ENCODE measurements at places on chromosomes 2 and 18. TPM values are rescaled to one million over a fixed set of nuclear protein-coding genes. Genes with fewer than 3 reads are reported as not detected.

PHOSPHO2 gene
- total RNA-seq, result 8.1 TPM

ASPRV1 gene
- total RNA-seq, result 1.9 TPM

REG3G gene
- not detected for total RNA-seq

IL18RAP gene
- total RNA-seq, result 2.2 TPM

TMEM198 gene
- 0.51 TPM for total RNA-seq

DGKD gene
- total RNA-seq, result 61.4 TPM

ZNF512 gene
- 59.5 TPM for total RNA-seq

OTX1 gene
- not detected for total RNA-seq

LIPG gene
- not detected for total RNA-seq

ARID5A gene
- total RNA-seq, result 182 TPM

RNF144A gene
- total RNA-seq, result 74.4 TPM

GRCh38 chr2:39667886-39668276 lies 2.2 kb downstream of the TMEM178A start:
- H3K4me1 ChIP-seq, result no peaks in the 10 kb centered on the region
- no peak overlapping the region for H3K4me3 ChIP-seq
- no peak overlapping the region for H3K27ac ChIP-seq

- H3K4me1 ChIP-seq, result no peaks in the 10 kb centered on the region
- H3K27me3 ChIP-seq, result no peaks in the 10 kb centered on the region
- DNase-seq, result peak; percentile 26
- no peaks in the 10 kb centered on the region for H3K36me3 ChIP-seq
- no peak overlapping the region for H3K27ac ChIP-seq
- no peak overlapping the region for H3K4me3 ChIP-seq
Measured at GRCh38 chr2:129936334-129936934, 43.0 kb upstream of the RAB6C start.

- no peak overlapping the region for H3K27ac ChIP-seq
- H3K4me3 ChIP-seq, result no peak overlapping the region
- no peaks in the 10 kb centered on the region for H3K4me1 ChIP-seq
- no peaks in the 10 kb centered on the region for H3K36me3 ChIP-seq
- DNase-seq, result no peak
Measured at GRCh38 chr2:23850564-23851256, 76.2 kb downstream of the ATAD2B start.

GRCh38 chr2:45131587-45131986 lies 122.3 kb upstream of the SIX2 start:
- DNase-seq, result no peak
- H3K27me3 ChIP-seq, result no peaks in the 10 kb centered on the region
- no peak overlapping the region for H3K27ac ChIP-seq
- H3K4me1 ChIP-seq, result no peaks in the 10 kb centered on the region
- no peaks in the 10 kb centered on the region for H3K36me3 ChIP-seq
- no peak overlapping the region for H3K4me3 ChIP-seq

DNA sequence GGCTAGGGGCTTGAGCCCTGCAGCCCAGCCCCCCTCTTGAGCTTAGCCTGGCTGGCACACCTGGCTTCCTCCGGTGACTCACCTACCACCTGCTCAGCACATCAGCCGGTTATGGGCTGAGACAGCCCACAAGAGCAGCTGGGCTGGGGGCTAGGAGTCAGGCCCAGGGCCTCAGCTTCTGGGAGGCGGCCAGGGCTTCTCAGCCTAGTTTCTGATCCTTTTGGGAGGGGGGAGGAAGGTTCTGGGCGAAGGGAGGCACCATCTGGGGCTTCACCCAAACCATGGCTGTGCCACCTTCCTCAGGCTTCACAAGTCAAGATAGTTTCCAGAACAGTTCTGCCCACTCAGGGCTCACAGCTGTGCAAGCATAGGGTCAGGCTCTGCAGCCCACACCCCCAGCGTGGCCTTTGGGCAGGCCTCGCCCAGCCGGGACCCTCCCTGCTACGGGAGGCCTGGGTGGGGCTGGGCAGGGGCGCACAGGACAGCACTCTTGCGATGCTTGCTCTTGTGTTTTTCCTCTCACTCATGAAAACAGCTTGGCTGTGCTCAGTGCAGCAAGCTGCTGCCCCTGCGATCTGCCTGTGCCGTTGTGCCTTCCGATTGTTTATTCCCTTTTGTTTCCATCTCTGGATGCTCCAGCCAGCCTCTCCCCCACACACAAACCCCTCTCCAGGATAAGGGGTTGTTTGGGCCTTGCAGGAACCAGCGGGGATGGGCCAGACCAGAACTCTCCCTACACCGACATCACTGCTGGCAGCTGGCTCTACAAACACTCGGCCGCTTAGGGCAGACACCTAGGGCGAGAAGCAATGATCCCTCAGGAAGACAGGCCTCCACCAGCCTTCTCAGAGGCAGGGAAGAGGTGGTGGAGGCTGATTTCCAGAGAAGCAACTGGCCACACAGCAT lies 26.1 kb upstream of the SEMA4C start:
- H3K27ac ChIP-seq, result no peak overlapping the region
- no peak for DNase-seq
- H3K27me3 ChIP-seq, result no peaks in the 10 kb centered on the region
- H3K4me3 ChIP-seq, result no peak overlapping the region

DNA sequence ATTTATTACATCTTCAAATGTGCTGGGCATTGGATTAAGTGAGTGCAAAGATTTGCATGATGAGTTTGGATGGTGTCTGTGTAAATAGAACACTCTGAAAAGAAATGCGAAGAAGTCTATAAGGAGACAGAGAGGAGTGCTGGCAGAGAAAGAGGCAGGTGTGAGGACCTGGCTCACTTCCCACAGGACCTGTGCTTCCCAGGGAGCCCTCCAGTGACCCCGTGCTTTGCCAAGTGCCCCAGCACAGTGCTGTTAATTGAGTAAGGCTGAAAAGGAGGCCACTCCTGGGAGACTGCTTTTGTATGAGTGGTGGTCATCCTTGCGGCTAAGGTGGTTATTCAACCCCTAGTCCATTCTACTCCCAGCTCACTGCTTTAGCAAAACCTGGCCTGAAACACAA lies 230.8 kb downstream of the OSR1 start:
- H3K4me1 ChIP-seq, result no peaks in the 10 kb centered on the region
- no peak overlapping the region for H3K27ac ChIP-seq
- DNase-seq, result no peak

DNA sequence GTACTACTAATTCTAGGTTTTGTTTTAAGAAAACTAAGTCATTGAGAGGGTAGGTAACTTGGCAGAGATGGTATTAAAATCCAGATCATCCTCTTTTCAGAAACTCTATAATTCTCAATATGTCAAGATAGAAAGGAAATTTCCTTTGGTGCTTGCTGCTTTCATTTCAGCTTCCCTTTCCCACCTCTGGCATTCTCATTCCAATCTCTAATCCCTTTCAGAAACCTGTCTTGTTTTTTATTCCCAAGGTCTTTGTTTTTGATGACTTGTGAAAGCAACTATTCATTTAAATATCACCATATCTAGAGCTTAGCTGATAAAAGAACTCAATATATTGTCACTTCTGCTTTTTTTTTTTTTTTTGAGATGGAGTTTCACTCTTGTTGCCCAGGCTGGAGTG lies 242.8 kb upstream of the LRRTM1 start:
- no peak overlapping the region for H3K27ac ChIP-seq
- DNase-seq, result no peak
- no peaks in the 10 kb centered on the region for H3K4me1 ChIP-seq
- no peak overlapping the region for H3K4me3 ChIP-seq

GRCh38 chr18:59400407-59400806 lies 41.3 kb upstream of the LMAN1 start:
- no peaks in the 10 kb centered on the region for H3K36me3 ChIP-seq
- no peak overlapping the region for H3K4me3 ChIP-seq
- H3K27me3 ChIP-seq, result no peaks in the 10 kb centered on the region
- DNase-seq, result no peak

- H3K36me3 ChIP-seq, result no peaks in the 10 kb centered on the region
- H3K4me3 ChIP-seq, result no peak overlapping the region
- H3K27me3 ChIP-seq, result no peaks in the 10 kb centered on the region
- H3K27ac ChIP-seq, result no peak overlapping the region
Measured at GRCh38 chr2:8168022-8168717, 513.7 kb upstream of the ID2 start.

DNA sequence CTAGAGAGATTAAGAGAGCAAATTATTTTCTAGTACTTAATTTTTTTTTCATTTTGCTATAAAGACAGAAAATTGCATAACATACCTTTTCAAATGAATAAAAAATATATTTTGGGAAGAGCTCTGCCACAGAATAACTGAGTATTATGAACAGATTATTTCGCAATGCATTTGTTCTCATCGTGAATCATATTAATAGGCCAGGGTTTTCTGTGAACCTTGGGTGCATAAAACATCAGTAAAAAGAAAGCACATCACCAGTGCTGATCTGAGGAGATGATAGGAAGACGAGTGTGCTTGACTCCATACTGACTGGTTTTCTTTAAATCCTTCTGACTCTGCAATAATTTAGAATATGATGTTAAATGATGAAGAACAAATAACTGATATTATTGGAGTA lies 409.1 kb downstream of the CPS1 start:
- no peak overlapping the region for H3K4me3 ChIP-seq
- H3K27ac ChIP-seq, result no peak overlapping the region
- no peaks in the 10 kb centered on the region for H3K4me1 ChIP-seq

DNA sequence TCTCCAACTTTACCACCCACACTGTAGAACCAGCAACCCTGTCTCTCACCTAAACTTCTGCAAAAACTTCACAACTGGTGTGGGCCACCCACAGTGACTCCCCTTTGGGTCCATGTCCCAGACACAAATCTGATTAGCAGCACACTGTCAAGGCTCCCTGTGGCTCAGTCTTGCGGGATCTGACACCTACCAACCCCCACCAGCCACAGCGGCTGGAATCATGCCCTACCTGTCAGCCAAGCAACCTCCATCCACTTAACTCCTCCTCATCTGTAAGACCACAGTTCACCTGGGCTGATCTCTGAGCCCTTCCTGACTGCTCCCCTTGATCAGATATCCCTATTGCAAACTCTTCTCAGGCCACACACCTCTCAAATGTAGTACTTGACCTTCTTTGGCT lies 14.6 kb downstream of the TCF4 start:
- H3K27me3 ChIP-seq, result no peaks in the 10 kb centered on the region
- DNase-seq, result no peak
- H3K4me1 ChIP-seq, result no peaks in the 10 kb centered on the region
- no peaks in the 10 kb centered on the region for H3K36me3 ChIP-seq

DNA sequence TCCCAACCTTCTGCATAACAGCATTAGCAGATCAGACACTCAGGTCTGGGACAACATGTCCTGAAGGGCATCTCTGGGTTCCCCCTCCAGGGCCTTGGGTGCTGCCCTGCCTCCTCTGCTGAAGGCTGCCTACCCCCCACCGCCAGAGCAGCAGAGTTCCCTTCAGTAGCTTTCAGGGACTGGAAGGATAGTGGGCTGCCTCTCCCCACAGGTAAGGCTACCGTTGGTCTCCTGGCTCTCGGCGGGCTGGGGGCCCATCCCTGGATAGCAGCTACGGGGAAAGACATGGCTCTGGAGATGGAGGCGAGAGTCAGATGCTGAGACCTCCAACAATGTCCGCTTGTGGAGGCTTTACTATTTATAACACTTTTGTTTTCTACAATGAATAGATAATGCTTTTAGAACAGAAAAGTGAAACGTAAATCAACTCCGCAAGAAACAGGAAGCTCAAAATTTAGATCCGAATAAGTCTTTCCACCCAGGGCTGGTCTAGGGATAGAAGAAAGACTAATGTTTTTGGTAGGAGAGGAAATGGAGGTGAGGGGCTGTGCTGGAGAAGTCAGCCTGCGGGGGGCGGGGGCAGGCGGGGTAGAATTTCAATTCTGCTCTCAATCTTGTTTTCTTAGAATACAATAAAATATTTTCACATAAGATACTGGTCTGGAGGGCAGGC lies 58.4 kb downstream of the ARL4C start:
- H3K27me3 ChIP-seq, result no peaks in the 10 kb centered on the region
- no peaks in the 10 kb centered on the region for H3K36me3 ChIP-seq
- peak overlapping the region; percentile 46 for H3K4me3 ChIP-seq
- H3K27ac ChIP-seq, result peak overlapping the region; percentile 75

GRCh38 chr2:3287896-3288295 lies 89.7 kb downstream of the EIPR1 start:
- H3K27me3 ChIP-seq, result no peaks in the 10 kb centered on the region
- no peak for DNase-seq
- no peaks in the 10 kb centered on the region for H3K36me3 ChIP-seq
- no peak overlapping the region for H3K27ac ChIP-seq
- H3K4me3 ChIP-seq, result no peak overlapping the region

DNA sequence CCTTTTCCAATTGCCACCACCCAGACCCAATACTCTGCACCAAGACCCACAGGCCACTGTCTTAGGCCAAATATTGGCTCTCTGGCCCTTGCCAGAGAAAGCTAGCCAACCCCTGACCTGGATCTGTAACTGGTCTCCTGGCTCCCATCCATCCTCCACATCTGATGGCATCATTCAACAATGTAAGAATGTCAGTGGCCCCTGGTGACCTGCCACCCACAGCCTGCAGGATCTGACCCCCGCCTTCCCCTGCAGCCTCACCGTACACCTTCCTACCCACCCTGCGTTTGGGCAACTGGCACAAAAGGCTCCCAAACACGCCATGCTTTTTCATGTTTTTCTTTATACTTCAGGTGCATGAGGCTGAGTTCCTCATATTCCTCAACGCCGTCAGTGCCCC lies 60.0 kb upstream of the ASAP2 start:
- H3K27me3 ChIP-seq, result no peaks in the 10 kb centered on the region
- H3K4me3 ChIP-seq, result no peak overlapping the region
- no peaks in the 10 kb centered on the region for H3K4me1 ChIP-seq

- H3K27me3 ChIP-seq, result no peaks in the 10 kb centered on the region
- no peak overlapping the region for H3K27ac ChIP-seq
- no peaks in the 10 kb centered on the region for H3K36me3 ChIP-seq
- no peak overlapping the region for H3K4me3 ChIP-seq
- H3K4me1 ChIP-seq, result no peaks in the 10 kb centered on the region
Measured at GRCh38 chr2:184566716-184567115, 31.6 kb upstream of the ZNF804A start.

DNA sequence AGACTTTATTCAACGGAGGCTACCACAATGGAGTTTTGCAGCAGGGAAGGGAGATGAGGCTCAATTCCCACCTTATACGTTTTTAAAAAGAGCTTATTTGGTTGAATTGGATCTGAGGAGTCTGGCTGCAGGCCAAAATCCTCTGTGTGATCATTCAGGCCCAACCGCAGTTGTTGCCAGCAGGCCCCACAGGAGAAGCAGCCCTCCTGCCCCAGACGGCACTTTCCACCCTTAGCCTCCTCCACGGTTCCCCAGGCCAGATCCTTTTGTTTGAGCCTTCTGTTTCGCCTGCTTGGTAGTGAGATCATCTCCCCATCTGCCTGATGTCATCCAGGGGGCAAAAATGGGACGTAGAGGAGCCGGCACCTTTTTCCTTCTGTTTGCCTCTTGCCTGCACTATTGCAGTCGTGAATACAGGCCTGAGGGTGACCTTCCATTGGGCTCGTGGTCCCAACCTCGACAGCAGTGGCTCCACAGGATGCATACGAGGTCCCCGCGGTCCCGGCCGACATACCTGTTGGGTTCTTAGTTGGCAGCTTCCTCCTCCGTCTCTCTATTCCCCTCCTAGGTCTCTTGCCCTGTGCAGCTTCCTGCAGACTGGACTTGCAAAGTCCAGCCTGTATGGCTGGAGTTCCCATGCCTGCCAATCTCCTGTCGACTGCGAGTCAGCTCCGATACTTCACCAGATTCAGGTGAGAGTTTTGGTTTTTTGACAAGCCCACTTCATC lies 9.3 kb upstream of the GPR35 start:
- peak; percentile 3 for DNase-seq
- no peaks in the 10 kb centered on the region for H3K27me3 ChIP-seq
- no peak overlapping the region for H3K27ac ChIP-seq
- no peak overlapping the region for H3K4me3 ChIP-seq
- peaks cover 22% of the 10 kb centered on the region for H3K4me1 ChIP-seq
